ENCODE measurements at places on chromosomes 2 and 18.

DNA sequence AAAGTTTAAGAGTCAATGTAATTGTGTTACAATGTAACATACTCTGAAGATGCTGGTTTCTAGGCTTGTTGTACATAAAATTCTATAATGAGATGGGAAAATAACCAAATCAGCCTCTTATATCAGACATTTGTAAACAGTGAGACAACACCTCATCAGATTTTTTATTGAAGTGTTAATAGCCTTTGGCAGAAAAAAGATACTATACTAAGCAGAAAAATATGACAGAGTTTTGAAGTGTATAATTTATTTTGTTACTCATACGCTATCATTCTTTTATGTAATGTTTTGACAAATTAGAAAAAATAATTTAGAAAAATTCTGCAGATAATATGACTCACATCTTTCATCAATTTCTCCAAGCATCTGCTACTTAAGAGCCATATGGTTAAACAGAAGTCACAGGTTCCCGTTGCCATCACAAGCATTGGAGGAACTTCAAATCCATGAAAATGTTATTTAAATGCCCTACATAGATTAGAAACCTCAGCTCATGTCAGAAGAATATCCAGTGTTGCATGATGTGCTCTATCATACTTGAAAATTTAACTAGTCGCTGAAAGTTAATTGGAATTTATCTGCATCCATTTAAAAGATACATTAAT, 535.4 kb downstream of the LRP1B start:
- no peak for DNase-seq

DNA sequence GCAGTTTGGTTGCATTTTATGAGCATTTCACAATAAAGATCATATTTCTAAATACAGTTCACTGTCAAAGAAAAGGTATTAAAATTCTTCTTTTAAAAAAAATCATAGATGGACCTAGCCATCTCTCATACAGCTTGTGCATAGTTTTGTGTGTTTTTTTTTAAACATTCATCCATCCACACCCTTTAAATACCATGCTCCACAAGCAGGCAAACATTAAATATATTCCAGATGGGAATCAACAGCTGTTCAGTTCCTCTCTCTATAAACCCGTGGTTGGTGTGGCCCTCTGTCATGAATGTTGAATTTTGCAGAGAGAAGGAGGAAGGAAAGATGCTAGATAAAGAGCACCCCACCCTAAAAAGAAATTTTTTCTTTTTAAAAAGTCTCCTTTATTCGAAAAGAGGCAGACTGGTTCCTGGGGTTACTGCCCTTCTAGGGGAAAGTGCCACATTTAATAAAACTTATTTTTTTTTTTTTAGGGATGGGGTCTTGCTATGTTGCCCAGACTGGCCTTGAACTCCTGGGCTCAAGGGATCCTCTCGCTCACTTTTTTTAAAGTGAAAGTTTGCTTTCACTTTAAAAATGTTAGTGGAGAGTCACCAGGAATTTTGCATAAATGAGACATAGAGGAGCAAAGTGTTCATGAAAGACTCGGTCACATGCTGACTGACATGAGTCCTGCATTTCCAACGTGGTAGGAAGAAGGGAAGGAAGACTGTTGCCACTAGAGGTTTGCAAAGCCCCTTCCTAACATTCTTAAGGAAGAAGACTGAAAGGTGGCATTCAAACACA, 73.9 kb upstream of the LMAN1 start:
- no peak for DNase-seq

DNA sequence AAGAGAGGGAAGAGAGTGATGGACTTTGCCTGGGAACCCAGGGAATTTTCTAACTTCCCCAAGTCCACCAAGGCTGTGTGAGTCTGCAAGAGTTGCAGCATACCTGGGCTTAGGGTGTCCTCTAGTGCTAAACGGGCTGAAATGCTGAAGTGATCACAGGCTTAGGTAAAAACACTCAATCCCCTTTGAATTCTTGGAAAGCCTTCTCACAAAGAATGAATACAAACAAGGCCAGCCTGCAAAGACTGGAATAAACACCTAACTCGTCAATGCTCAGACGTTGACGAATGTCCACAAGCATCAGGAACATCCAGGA, 30.0 kb upstream of the BMP10 start:
- no peak for DNase-seq

DNA sequence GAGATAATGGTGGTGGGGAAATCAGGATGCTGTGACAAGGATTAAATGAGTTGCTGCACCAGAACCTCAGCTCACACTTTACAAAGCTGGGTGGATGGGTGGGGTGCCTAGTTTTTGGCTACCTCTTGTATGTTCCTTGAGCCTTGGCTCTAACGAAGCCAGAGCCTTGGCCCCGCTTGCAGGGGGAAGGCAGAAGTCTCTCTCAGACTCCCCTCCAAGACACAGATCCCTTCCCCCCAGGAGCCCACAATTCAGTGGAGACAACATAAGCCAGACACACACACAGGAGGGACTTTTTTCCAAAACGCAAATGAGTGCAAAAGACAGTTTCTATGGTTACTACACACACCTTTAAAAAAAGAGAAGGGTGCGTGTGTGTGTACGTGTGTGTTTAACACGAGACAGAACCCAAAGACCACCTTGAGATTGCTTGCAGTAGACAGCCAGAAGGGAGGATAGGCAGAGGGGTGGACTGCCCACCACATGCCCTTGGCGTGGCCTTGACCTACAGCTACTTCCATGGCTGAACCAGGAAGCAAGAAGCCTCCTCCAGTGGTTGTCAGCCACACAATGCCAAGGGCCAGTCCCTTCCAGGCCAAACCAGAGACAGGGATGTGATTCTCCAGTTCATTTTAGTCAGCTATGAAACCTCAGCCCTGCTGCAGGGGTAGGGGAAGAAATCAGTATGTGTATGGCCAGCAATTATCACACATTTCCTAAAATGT, 70.3 kb downstream of the BCL2L11 start:
- no peak for DNase-seq

- DNase-seq, result no peak
Measured at GRCh38 chr2:69184224-69184623, 171.2 kb downstream of the ANTXR1 start.

GRCh38 chr2:157898591-157898996, 22.5 kb upstream of the ACVR1 start:
- peak; percentile 82 for DNase-seq

- DNase-seq, result no peak
Measured at GRCh38 chr18:25658476-25658875, 306.5 kb upstream of the ZNF521 start.

DNA sequence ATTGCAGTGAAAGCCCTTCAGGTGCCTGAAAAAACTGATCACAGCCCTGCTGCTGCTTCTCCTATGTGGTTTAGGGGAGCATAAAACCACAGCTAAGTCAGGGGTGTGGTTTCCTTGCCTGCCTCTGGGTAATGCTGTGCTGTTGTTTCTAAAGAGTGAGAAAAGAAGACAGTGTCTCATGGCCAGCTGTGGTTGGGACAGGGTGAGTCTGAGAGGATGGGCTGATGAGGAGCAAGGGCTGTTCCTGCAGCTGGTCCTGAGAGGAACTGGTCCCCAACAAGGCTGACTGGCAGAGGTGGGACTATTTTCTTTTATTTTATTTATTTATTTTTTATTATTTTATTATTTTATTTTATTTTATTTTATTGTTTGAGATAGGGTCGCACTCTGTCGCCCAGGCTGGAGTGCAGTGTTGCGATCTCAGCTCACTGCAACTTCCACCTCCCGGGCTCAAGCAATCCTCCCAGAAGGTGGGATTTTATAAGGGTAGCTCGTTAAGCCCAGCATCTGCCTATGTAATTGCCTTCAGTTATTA, 236.7 kb downstream of the FHOD3 start:
- DNase-seq, result no peak

DNA sequence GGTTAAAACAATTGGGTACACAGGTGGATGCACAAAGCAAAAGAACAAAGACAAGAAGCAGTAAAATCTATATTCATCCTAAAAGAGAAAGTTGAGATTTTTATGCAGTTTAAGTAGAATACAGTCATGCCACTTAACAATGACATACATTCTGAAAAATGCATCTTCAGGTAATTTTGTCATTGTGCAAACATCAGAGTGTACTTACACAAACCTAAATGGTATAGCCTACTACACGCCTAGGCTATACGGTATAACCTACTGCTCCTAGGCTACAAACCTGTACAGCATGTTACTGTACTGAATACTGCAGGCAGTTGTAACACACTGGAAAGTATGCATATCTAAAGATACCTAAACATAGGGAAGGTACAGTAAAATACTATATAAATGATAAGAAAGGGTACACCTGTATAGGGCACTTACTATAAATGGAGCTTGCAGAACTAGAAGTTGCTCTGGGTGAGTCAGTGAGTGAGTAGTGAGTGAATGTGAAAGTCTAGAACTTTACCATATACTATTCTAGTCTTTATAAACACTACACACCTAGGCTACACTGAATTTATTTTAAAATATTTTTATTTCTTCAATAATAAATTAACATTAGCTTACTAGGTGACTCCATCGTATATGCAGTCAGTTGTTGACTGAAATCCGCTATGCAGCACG, 132.9 kb downstream of the BARD1 start:
- no peak for DNase-seq

DNA sequence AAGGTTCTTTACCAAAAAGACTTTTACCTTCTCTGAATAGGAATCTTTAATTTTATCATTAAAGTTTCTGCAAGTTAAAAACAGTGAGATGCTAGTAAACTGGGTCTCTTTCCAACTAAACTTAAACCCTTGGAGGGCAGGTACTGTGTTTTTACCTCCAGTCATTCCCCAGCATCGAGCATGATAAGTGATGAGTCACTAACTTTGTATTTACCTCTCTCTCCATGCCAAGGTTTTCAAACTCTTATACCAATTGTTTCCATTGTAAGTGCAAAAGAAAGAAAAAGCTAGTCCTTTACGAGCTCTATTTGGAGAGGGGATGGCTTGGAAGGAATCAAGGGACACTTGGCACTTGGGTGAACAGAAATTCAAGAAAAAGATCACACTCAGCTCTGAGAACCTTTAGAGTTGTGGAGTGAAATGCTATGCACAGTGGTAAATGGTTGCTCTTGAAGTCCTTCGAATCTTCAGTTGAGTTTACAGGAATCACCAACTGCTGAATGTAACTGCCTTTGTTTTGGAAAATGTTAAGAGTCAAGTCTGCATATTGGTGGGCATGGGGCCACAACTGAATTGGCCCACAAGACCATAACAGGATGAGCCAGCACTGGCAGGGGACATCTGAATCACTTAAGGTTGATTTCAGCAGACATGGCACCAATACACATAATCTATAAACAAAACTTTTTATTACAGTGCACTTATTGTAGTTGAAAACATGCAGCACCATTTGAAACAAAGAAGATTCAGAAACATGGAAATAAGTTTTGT, 8.3 kb upstream of the RBM43 start:
- DNase-seq, result peak; percentile 8

- peak; percentile 81 for DNase-seq
Measured at GRCh38 chr2:234483568-234484251, 13.2 kb downstream of the ARL4C start.

- peak; percentile 62 for DNase-seq
Measured at GRCh38 chr2:8475349-8476031, 206.4 kb upstream of the ID2 start.

- no peak for DNase-seq
Measured at GRCh38 chr2:238731961-238732360, 115.9 kb upstream of the TWIST2 start.

- DNase-seq, result no peak
Measured at GRCh38 chr2:30987566-30987965, 150.7 kb downstream of the GALNT14 start.

DNA sequence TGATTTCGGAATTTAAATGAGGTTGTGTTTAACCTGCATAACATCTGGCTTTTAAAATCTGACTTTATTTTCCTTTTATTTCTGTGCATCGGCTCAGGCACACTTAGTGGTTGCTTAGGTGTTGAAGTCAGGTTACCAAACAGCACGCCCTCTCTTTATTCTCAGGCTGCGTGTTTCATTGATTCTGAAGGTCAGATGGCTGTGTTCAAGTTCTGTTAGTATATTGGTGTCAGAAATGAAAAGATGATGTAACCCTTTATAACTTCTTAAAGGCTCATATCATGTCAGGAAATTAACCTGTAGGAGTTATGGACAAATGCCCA, 246.5 kb downstream of the LDLRAD4 start:
- DNase-seq, result no peak

- no peak for DNase-seq
Measured at GRCh38 chr2:193461431-193461934, 1266.8 kb upstream of the TMEFF2 start.

DNA sequence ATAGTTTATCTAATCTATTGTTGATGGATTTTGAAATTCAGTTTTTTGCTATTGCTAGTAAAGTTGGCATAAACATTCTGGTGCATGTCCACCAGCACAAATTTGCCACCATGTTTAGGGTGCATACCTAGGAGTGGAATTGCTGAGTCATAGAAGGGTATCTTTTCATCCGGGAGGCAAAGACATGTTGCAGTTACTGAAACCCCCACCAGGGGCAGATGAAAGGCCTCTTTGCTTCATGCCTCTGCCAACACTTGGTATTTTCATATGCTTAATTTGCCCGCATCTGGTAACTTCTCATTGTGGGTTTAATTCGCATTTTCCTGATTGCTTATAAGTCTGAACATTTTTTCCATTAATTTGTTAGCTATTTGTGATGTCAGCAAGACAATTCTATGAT, 8.2 kb downstream of the DCC start:
- DNase-seq, result peak; percentile 23

GRCh38 chr2:120536141-120536540, 190.2 kb downstream of the INHBB start:
- no peak for DNase-seq

DNA sequence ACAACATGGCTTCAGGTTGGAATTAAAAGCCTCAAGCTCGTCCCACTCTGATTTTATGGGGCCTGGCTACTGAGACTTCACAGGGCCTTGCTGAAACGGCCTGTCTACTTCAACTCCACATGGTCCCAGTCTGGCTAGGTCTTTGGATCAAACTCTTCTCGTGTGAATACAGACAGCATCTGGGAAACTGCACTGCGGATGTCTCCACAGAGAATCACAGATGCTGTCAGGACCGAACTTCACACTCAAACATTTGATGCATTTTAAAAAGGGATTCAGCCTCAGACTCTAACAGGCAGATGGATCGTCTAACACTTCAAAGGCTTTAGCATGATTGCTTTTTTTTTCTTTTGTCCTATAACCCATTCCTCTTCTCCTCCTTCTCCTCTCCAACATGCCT, 198.5 kb downstream of the ZNF521 start:
- DNase-seq, result no peak

DNA sequence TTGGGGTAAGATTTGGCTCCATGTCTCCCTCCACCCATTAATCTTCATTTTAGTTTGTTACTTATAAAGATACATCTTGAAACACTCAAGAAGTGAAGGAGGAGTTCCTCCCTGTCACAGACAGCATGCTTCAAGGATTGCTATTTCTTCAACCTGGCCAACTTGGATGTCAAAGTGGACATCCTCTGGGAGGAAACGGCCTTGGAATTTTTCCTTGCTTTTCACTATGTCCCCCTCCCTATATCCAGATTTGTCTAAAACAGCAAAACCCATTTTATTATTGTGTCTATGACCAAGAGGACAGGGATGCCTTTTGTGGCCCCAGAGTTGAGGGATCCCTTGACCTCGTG, 242.9 kb downstream of the LPIN1 start:
- no peak for DNase-seq

DNA sequence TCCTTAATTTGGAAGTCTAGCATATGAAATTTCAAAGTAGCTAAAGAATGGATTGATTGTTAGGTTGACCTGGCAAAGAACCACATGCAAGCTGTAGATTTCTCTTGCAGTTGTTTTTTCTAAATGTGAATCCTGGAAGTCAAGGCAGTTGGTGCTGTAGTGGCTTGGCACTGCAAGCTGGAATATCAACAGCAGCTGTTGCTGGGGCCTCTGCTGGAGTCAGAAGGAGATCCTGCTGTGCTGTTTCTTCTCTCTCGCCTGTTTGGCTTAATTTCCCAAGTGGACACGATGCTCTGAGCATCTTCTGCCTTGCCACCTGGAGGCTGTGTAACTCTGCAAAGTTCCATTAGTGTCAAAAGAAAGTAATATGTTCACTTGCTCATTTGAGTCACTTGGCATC, 12.6 kb downstream of the PIK3C3 start:
- no peak for DNase-seq

Measured in activated CD4-positive, alpha-beta T cell treated with anti-CD3 and anti-CD28 coated beads for 48 hours (primary cell).